ENCODE measurements at places on chromosomes 1 and 21. TPM values are rescaled to one million over a fixed set of nuclear protein-coding genes. Genes with fewer than 3 reads are reported as not detected.

- DNase-seq = no peak
Measured at GRCh38 chr1:31383967-31384366, 11.1 kb upstream of the FABP3 start.

DNA sequence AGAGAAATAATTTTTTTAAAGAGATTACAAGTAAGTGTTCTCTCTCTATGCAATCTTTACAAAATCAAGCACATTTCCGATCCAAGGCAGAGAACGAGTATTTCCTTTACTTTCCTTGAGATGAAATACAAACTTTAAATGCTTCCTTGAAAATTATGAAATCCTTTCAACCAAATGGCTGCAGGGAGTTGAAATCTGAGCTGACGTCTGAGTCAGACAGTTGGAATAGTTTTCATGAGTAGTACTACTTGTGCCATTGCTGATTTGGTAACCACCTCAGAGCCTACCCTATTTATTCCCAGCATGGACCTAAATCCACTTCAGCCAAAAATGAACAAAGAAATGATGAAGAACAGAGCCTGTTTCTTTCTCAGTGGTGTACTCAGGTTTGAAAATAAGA lies 183.6 kb downstream of the GIPC2 start:
- DNase-seq = peak; percentile 80

GRCh38 chr1:183443011-183443410 lies 24.8 kb upstream of the NMNAT2 start:
- no peak for DNase-seq

DNA sequence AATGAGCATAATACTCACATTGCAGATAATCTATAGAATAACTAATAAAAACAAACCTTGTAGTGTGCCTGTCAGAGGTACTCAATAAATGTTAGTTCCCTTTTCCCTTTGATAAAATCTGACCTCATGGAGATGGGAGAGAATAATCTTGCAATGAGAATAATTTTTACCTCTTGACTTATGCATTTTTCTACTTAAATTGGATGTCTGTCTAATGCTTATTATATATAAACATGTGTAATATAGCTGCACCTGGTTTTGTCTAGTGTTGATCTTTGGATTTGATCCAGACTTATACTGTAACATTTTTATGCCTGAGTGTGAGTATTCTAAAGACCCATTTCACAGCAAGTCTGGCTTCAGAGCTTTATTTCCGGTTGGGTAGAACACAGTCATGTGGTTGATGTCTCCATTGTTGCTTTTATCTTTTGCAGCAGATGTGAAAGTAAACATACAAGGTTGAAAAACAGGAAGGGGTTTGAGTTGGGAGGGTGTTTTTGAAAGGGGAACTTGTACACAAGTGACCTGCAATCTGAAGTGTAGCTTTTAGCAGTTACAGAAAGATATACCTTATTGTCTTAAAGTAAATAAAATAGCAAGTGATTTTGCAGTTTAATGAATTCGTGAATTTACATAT lies 12.4 kb downstream of the EPB41 start:
- no peak for DNase-seq

- DNase-seq = peak; percentile 28
Measured at GRCh38 chr1:158961178-158961577, 29.8 kb downstream of the PYHIN1 start.

- no peak for DNase-seq
Measured at GRCh38 chr21:14918527-14918926, 146.3 kb downstream of the NRIP1 start.

DNA sequence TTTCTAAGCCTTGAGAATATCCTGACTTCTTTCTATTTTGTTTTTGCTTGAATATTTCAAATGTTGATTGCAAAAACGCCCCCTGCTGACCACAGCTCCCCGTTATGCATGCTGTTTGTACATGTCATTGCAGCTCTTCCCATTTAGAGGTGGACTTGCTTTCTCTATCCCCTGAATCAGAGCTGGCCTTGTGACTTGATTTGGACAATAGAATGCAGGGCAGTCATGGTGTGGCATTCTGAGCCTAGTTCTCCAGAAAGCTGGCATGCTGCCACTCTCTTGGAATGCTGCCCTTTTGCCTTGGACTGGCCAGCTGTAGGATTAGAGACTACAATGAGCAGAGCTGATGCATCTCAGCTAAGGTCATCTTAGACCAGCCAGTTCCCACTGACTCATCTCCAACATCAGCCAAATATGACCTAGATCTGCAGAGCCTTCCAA lies 1561.5 kb downstream of the MRPL39 start:
- no peak for DNase-seq

DNA sequence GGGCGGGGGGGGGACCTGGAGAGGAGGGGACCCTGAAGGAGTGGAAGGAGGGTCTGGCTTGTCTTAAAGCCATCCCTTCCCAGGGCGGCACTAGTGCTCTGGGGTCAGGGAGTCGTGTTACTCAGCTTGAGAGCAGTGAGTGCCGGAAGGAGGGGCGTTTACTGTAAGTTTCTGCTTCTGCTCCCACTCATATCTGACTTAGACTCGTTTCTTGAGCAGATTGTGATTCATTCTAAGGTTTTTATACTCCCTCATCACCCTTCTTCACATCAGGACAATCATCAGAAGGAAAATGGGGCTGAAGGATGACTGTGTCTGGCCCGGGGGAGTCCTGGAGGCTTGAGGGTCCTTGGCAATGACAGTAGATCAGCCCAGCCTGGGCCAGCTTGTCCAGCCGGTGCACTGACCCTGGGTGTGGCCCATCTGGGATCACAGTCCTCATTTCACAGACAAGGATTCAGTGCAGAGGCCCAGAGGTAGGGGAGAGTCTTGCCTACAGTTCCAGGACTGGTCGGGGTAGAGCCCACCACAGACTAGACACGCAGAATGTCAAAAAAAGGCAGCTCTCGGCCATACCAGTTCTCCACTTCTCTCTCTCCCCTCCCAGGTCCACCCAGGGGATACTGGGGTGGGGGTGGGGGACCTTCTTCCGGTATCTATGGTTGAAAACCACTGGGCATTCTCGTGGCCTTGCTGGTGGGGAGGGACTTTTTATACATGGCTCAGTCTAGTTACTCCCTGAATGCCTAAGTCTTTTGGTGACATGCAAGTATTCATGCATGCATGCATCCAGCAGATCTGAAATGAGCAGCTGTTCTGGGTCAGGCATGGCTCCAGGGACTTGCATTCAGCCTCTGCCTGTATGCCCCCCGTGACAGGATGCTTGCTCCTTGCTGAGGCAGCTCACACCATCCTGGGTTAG lies 5.1 kb downstream of the TNFRSF8 start:
- DNase-seq = no peak

DNA sequence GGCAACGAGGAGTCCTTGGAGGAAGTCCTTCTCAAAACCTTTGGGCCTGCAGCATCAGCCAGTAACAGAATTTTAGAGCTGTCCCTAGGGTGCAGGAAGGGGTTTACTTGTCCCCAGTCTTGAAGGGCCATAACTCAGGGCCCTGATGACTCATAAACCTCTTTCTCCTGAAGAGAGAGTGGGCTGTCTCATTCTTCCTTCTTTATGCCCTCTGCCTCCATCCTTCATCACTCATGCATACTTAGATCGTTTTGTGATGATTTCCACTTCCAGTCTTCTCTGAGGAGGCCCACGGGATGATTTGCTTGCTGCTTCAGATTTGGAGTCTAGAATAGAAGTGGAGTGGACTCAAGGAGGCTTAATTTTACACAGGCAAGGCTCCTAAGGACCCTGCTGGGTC lies 60.2 kb downstream of the NDUFS5 start:
- DNase-seq = no peak

DNA sequence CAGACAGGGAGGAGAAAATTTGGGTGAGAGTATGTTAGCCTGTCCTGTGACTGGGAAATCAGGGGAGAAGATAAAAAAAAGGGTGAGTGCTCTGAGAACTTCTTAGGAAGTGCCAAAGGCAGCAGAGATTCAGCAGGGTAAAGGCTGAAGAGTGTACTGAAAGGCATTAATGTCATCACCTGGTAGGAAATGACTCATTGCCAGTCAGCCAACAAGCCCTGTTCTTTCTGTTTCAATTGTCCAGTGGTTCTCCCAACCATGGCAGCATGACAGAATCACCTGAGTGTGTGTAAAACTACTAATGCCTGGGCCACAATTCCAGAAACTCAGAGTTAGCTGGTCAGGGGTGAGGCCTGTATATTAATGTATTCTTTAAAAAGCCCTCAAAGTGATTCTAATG lies 83.5 kb downstream of the INTS7 start:
- peak; percentile 95 for DNase-seq

GRCh38 chr1:230877146-230877923 lies 9.0 kb upstream of the C1orf198 start:
- DNase-seq = no peak

GRCh38 chr1:98008373-98008772 lies 87.5 kb upstream of the DPYD start:
- DNase-seq = no peak

DNA sequence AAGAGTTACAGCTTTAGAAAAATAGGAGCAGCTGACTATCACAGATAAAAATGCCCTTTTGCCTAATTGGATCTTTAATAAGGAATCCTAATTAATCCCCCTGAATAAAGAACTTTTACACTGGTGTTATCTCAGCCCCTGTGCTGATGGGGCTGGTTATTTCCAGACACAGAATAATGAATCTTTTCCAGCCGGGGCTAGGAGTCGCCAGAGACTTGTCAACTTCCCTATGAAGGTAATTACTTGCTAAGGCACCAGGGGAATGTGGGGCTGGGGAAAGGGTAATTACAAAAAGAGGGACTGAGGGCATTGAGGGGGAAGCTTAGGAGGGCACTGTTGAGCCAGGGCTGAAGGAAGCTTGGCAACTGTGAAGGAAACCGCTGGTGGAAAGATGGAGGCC lies 34.5 kb downstream of the HMGB4 start:
- no peak for DNase-seq

DNA sequence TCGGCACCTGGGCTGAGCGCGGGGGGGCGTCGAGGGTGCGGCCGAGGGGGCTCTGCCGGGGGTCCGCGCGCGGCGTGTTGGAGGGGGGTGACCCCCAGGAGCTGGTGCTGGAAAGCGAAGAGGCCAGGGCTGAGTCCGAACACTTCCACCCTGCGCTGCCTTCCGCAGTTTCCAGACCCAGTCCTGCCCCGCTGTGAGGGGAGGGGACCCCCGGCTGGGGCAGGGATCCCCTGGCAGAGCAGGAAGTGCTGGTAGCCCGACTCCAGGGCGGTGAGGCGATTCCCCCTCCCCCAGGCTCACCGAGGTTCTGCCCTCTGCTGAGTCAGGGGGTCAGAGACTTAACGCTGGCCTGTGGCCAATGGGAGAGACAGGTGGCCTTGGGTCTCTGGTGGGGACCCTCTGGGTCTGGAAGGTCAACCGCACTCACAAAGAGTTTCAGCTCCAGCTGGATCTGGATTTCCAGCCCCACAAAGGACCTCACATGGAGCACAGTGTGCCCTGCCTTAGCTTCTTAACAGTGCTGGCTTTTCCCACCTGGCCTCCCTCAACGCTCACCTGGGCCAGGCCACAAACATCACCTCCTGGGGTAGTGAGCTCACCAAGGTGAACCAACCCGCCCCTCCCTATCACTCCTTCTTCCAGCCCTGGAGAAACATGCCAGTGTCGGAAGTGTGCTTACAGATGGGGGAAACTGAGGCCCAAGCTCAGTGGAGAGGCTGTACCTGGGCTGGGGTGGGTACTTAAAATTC lies 39.8 kb upstream of the SYNC start:
- DNase-seq = peak; percentile 58

DNA sequence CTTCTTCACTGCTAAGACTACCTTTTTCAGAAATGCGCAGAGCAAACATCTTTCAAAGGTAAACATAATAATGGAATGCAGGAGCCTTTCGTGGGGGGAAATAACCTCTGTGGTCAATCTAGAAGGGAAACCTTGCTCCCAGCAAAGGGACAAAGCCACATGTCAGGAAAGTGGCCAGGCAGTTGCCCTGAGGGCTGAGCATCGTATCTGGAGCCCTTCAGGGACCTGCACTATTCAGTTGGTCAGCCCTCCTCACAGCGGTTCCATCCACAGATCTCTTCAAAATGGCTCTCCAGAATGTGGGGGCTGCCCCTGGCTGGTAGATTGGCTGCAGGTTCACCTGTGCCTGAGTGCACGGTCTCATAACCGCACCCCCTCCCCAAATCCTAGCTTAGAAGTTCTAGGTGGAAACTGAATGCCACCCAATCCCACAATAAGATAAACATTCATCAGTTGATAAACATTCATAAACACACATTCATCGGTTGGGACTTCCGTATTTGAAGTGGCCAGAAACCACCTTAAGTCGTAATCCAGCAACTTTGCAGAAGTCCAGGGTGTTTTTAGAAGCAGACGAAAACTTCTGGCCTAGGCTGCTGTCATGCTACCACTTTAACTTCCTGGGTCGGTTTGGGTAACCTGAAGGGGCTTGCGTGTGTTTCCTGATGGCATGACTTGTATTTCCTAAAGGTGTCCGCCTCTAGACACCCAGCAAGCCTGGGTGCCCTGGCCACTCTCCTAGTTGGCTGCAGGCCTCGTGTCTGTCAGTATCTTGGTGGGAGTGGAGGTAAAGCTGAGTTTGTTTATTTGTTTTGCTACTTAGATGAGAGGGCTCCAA lies 50.5 kb downstream of the RASSF5 start:
- DNase-seq = no peak

DNA sequence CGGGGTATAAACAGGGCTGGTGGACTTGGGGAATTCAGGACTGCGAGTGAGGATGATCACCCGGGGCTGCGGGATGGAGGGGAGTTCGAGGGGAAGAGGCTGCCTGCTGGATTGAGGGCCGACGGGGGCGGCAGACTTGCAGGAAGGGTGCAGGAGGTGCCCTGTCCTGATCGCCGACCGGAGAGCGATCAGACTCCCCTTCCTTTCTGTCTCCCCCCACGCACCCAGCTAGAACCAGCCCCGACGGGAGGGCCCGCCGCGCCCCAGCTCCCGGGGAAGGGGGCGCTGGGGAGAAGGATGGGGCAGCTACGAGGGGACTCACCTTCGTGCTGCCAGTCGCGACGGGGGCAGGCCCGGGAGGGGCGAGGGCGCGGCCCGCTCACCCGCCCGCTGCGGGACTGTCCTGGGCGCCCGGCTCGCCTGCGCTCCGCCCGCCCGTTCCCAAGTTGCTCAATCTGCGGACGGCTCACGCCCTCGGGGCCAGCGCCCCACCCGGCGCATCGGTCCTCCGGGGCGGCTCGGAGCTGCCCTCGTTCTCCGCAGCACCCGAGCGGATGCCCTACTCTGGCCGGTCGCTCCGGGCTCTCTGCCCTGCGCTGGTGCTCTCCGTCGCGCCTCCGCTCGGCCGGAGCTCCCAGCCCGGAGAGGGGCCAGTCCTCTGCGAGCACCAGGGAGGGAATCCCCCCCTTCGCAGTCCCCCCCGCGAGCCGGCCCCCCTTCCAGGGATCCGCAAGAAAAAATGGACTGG lies at the start of gene RSPO1:
TSS of gene RSPO1 (minus strand) at position 649 of the 748 bp plus-strand sequence. CDS start 5,231 bp downstream, outside the sequence.
- DNase-seq = peak; percentile 10

GRCh38 chr1:46725736-46726108 lies 6.8 kb upstream of the EFCAB14 start:
- peak; percentile 67 for DNase-seq

GRCh38 chr1:171666114-171666769 lies 13.8 kb upstream of the MYOC start:
- no peak for DNase-seq

Gene NPHS2
- total RNA-seq = not detected

Gene SPRR2A
- 2.7 TPM for total RNA-seq

Gene IL19
- total RNA-seq = not detected

Gene HES3
- total RNA-seq = not detected

Gene RAB3B
- total RNA-seq = 0.50 TPM

Gene OR2L8
- 0.43 TPM for total RNA-seq

Gene SV2A
- 2.4 TPM for total RNA-seq

Measured in mammary epithelial cell (primary cell).